Hematopoietic multipotent progenitor cell treated with erythropoietin and hydrocortisone succinate and interleukin-3 and kit ligand, for 6 days (in vitro differentiated cells): ENCODE measurements at places on chromosomes 2 and 18.
A peak's percentile ranks its signal among the peaks of the same experiment; 100 is the strongest.

DNA sequence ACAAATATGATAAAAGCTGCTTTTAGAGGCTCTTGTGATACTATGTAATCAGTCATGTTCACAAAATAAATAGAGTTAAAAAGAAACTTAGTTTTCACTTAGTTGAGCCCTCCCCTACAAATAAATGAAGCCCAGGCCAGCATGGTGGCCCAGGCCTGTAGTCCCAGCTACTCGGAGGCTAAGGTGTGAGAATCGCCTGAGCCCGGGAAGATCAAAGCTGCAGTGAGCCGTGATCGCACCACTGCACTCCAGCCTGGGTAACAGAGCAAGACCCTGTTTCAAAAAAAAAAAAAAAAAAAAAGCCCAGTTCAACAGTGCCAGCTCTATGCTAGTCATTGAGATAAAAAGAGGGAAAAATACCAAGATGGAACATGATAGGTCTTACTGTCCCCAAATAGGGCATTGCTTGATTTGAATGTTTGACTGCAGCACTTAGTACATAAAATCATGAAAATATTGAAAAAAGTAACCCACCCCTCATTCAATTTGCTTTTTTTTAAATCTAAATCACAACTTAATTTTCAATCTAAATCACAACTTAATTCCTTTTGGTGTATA lies 1.5 kb downstream of the ASNSD1 start:
- DNase-seq: no peak

DNA sequence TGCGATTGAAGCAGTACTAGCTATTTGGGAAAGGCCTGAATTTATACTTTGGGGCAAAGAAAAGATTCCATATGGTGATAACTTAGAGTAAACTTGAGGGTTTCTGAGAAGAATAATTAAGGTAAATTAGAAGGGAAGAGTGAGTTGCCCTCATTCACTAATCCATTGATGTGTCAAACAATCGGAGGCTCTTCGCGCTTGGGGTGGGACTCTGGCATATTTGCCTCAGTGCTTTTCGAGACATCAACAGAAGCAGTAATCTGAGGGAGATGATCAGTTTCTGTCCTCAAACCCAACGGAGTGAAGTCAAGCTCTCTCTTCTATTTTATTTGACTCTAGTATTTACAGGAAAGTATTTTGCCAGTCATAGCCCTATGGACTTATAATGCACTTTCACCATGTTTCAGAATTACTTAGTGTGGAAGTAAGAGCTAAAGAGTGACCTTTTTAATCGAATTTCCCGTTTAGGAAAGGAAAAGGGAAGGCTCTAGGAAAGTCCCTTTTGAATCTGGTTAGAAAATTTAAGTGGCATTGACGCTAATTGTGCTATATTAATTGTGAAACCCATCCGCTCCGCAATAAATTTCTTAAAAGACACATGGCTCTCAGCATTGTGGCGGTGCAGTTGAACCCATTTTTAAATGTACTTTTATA lies 1.3 kb downstream of the RAB10 start:
- peak; percentile 68 for DNase-seq

DNA sequence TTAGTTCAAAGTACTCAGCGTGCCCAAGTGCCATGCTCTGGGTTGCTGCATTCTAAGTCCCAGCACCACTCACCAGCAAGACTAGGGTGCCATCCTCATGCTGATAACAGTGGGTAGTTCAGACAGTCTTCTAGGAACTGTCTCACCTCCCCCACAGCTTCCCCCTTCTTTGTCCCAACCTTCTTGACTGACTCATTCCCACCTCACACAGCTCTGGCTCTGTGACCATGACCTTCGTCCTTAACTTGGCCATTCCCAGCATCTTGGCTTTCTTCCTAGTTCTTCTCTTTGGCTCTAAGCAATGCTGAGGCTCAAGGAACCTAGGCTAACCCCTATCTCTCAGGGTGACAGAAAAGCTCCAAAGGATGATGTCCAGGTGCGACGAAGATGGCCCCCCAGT lies 20.0 kb upstream of the CXCR4 start:
- DNase-seq: no peak

DNA sequence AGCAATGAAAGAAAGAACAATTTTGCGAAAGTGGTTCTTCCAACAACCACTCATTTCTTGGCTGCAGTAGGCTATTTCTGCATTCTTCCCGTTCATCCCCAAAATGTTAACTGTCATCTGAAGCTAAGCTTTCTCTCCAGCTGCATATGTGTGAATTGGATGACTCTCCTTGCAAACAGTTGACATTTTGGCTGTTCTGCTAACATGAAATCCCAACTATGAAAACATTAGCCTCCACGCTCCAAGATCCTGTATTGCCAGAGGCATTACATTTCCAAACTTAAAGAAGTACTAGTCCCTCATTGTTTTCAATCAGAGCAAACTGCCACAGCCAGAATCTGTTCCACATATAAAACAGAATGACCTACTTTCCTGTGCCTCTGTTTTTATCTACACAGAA lies 88.5 kb downstream of the TGIF1 start:
- no peak for DNase-seq

DNA sequence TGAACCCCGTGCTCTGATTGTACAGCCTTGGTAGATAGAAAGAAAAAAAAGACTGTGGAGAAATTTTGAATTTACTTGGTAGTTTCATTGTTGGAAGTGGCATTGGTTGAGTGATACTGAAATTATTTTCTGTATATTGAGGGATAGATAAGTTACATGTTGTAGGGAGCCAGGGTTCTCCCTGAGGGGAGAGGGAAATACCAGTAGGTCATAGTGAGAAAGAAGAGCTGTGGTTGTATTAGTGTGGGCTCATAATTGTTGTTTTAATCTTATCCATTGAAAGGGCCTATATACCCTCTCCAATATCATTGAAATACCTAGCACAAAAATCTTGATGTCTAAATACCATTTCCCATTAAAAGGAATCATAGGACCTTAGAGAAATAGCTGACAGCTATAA lies 16.9 kb upstream of the RAB31 start:
- no peak for DNase-seq

- peak; percentile 96 for DNase-seq
Measured at GRCh38 chr2:102335871-102336366, 19.7 kb upstream of the IL18R1 start.

DNA sequence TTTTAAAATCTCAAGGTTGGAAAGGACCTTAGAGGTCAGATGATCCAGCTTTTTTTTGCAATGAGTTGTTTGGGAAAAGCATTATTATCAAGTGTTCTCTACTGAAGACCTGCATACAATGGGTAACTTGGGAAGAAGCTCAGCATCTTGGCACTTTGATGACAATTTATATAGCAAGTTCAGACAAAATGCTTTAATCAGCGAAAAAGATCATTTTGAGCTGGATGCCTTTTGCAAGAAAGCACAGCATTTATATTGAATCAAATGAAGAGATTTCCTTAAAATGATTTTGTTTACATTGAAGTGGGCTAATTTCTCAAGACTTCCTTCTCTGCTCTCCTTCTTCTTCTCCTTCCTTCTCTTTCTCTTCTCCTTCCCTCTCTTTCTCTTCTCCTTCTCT lies 796.4 kb upstream of the CDH2 start:
- no peak for DNase-seq
